Activated T-helper 1 cell treated with Interleukin-2 at 50 U/mL for 16 hours (primary cell): ENCODE measurements at places on chromosomes 13 and 19.

- no peak for DNase-seq
Observed at GRCh38 chr13:43088093-43088511, 64.7 kb downstream of the DNAJC15 start.

GRCh38 chr19:1952635-1953034, 11.7 kb downstream of the CSNK1G2 start:
- DNase-seq = no peak

- no peak for DNase-seq
Observed at GRCh38 chr19:57512845-57513244, 13.1 kb downstream of the ZNF773 start.

DNA sequence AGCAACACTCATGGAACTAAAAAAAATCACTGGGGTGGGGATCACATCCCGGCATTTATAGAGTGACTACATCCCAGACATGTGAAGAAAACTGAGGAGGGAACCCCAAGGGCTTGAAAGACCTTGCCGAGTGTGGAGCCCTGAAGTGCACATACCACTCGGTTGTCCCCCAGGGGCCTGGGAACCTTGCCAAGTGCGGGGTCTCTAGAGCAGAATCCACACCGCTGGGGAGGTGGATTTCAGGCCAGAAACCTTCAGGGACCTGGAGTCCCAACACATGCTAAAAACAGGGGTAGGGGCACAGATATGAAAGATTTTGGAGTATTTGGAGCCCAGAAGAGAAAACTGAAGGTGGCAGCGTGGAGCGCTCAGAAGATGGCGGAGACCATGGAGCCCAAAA, 35.2 kb downstream of the ERICH4 start:
- DNase-seq = no peak

DNA sequence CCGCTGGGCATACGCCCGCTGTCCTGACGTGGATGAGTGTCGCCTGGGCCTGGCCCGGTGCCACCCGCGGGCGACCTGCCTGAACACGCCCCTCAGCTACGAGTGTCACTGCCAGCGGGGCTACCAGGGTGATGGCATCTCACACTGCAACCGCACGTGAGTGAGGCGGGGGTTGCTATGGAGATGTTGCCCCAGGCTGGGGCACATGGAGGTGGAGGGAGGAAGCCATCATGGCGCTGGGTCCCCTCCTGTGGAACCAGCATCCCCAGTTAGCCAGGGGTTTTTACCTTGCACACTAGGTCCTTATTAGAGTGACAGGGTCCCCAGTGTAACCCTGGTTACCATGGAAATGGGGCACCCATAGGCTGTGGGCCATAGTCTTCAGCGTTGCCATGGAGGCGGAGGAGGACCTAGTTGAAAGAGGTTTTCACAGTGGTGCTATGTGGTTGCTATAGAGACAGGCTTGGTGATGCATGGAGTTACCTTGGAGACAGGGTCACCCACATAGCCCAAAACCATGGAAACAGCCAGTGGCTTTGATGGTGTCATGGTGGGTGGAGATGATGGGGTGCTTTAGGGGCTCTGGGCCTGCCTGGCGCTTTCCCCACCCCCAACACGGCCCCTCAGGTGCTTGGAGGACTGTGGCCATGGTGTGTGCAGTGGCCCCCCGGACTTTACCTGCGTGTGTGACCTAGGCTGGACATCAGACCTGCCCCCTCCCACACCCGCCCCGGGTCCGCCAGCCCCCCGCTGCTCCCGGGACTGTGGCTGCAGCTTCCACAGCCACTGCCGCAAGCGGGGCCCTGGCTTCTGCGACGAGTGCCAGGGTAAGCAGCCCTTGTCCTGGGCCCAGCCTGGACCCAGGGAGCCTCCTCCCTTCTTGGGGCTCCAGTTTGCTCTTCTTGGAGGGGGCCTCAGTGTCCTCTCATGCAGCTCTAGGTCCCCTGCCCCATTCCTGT, 27.1 kb downstream of the MEGF8 start:
- no peak for DNase-seq

- DNase-seq = no peak
Observed at GRCh38 chr19:18484992-18485391, 36.9 kb downstream of the ELL start.

DNA sequence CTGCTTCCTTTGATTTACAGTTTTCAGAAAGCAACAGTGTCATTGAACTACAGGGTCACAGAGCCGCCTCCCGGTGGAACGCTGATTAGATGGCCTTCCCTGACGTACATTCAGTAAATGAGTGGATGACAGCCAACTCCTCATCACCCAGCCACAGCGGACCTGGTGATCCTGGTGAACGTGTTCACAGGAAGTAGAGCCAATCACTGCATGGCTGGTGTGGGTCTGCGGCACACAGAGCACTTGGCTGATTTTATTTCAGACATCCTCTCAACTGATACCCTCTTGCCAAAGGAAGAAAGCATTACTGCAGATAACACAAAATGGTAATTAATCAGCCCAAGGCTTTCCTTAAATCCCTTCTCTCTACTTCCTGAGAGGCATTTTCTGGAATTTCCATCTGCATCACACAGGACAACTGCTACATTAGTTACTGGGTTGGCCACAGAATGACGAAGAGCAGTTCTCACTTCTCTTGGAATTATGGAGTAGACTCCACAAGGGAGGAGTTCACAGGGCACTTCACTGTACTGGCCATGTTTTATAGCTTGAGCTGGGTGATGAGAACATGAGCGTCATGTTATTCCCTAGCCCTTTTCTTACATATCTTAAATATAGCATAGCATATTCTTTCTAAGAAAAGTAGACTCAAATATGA, 84.0 kb upstream of the SLC7A1 start:
- DNase-seq = no peak

DNA sequence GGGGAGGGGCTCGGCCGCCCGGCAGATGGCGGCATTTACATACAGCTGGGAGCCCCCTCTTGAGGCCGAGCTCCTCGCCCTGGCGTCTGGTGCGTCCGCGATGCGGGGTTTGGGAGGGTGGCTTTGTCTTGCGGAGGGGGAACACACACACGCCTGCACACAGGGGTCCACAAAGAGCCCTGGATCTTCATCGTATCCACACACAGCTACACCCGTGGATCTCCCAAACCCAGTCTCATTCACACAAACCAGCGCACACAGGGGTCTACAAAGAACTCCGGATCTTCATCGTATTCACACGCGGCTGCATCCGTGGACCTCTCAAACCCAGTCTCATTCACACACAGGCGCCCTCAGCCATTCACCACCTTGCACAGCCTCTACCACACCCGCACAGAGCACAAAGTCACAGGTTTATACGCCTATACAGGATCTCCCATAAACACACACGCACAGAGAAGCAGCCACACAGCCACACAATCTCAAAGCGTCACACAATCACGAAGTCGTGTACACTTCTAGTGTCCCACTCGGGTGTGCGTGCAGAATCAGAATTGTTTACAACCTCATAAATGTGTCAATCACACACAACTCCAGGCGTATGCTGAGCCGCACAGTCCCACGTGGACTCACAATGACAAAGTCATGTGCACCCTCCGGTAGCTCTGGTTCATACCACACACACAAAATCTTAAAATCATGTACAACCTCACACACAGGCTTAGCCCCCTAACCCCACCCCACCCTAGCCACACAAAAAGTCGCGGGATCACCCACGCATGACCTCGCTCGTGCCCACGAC, 550 bp upstream of the DLL3 start:
- DNase-seq = no peak

GRCh38 chr13:110881839-110882627, 32.8 kb downstream of the ANKRD10 start:
- DNase-seq = no peak

DNA sequence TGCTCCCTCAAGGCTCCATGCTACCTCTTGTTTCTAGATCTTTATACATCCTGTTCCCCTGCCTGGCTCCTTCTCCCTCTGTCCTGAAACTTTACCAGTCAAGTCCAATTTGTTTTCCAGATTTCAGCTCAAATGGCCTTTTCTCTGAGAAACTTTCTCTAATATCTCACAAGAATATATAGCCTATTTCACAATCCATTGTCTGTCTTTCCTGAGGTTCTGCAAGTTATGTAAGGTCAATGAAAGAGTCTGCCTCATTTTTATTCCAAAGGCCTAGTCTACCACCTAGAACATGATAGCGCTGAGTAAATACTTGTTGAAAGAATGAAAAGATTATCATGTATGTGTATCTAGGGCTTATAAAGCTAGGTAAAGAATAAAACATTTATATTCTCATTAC, 348.8 kb downstream of the SPRY2 start:
- no peak for DNase-seq

DNA sequence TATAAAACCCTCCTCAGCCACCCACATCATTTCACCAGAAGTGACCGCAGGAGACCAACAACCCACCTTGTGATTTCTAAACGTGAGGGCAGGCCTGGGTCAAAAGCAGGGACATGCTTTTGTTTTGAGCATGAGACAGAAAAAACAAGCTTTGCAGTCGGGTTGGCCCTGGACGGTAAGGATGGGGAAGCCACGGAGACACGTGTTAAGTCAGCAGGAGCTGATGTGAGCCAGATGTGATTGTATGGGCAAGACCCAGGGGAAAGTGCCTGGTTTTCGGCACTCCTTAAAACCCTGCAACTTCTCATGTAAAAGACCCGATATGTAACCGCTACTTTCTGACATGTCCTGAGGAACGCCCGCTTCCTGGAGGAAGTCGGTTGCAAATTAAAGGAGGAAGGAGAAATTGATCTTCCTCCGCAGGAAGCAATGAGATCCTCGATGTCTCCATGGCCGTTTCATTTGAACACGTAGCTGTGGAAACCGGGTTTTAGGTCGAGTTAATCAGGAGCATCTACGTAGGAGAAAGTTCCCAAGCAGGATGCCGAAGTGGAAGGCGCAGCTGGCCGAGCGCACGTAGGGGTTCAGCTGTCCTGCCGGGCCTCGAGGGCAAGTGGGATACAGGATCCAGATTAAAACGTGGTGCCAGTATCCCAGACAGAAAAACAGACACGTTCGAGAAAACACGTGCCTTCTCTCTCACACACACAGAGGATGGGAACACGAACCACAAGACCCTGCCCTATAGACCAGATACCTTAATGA, 40.5 kb upstream of the POMP start:
- no peak for DNase-seq

- DNase-seq = no peak
Observed at GRCh38 chr13:59793107-59793506, 370.6 kb downstream of the DIAPH3 start.

DNA sequence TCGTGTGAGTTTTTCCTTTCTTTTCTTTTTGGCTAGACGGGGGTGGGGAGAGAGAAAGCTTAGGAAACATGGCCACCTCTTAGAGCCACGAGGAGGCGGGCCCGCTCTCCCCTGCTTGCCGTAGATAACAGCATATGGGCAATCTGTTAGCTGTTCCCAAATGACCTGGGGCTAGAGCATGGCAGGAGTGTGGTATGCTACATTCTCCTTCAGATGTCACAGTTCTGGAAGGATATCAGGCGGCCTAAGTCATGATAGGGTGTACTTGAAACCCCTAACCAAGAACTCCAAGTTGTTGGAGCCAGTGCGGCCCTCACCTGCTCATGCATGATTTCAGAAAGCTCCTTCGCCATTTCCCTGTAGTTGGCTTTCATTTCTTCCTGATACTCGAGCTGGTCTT, 44.3 kb upstream of the SLC15A1 start:
- DNase-seq = no peak

GRCh38 chr13:34030782-34031181, 212.8 kb downstream of the RFC3 start:
- no peak for DNase-seq

DNA sequence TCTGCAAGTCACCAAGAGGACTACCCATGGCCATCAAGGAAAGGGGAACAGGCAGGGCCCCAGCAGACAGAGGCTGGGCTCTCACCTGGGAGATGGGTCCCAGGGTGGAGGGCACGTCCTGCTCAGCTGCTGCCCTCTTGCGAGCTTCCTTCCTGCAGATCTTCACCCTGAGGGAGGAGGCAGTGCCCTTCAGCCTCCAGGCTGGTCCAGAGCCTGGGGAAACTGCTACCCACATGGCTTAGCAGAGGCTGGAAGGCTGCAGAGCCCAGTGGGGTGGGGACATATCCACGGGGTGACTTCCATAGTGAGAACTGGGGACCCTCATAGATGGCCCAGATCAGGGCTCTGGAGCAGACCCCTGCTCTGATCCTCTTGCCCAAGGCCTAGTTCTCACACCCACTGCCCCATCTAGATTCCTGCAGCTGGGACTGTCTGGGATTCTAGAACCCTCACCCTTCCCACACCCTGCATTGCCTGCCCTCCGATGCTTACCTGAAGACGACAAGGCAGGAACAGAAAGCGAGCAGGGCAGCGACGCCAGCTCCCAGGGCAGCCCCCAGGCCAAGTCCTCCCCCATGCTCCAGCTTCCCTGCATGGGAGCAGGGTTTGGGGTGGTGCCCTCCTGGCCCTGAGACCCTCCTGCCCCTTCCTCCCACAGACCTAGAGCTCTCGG, 9.0 kb downstream of the SIGLEC11 start:
- no peak for DNase-seq

DNA sequence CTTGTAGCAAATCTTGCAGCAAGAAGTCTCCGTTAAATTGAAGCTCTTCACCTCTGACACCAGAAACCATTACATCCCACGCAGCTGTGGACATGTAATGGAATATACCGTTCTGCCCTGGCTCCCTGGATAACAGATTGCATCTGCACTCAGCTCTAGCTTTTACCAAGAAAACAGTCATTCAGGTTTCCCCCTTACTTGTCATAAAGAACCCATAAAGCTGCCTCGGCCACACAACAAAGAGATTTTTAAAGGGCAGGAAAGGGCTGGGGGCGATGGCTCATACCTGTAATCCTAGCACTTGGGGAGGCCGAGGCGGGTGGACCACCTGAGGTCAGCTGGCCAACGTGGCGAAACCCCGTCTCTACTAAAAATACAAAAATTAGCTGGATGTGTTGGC, 127.6 kb upstream of the RFC3 start:
- no peak for DNase-seq

GRCh38 chr19:55498246-55498840, 10.1 kb downstream of the SSC5D start:
- no peak for DNase-seq

- no peak for DNase-seq
Observed at GRCh38 chr19:49859682-49860335, 7.6 kb downstream of the PNKP start.

- no peak for DNase-seq
Observed at GRCh38 chr19:35249146-35249847, 495 bp downstream of the LSR start.

GRCh38 chr13:32914686-32915085, 101.5 kb upstream of the KL start:
- no peak for DNase-seq

GRCh38 chr19:17686592-17687024, 1.5 kb downstream of the UNC13A start:
- no peak for DNase-seq

GRCh38 chr13:69545551-69545950, 562.1 kb upstream of the ATXN8OS start:
- DNase-seq = no peak

- no peak for DNase-seq
Observed at GRCh38 chr13:29160862-29161261, 340.7 kb downstream of the MTUS2 start.

DNA sequence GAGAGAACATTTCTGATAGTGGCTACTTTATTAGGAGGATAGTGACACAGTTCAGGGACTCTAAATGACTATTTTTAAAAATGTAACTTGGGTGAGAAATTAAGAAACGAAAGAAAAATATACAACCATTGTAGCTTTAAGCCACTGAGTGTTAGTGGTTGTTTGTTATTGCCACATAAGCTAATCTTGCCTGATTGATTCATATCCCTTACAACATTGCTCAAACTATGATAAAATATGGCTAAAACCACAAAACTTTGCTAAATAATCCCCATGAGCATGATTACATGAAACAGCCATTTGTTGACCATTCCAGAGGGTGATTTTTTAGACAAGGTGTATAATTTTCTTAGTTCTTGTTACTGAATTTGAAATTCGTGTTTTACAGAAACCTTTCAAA, 343.4 kb downstream of the SLITRK5 start:
- no peak for DNase-seq
